Nucleus accumbens (tissue), 56 donors: ENCODE measurements at places on chromosomes 3 and 15.

- no peak for DNase-seq
These were observed 184.0 kb upstream of the SATB1 start for GRCh38 chr3:18609187-18609586.

DNA sequence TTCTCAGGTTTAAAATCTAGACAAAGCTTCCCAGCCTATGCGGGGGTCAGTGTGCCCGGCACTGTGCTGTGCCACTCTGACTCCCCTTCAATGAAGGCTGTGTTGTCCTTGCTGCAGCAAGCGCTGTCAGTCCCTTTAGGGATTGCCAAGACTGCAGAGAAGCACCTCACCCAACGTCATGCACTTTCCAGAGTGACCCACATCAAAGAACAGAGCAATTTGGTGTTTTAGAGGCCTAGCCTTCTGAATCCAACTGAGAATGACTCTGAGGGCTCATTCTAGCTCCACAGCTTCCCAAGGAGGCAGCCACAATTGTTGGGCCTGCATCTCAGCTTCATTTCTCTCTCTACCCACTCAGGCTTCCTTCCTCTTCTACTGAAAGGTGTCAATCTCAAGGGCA is 26.4 kb downstream of the SLC9A9 start:
- no peak for DNase-seq

- no peak for DNase-seq
These were observed 151.6 kb downstream of the SLCO3A1 start for GRCh38 chr15:92005154-92005553.

- no peak for DNase-seq
These were observed 156.6 kb downstream of the RPLP1 start for GRCh38 chr15:69609176-69609575.

- DNase-seq: no peak
These were observed 59.7 kb downstream of the RGMA start for GRCh38 chr15:93029214-93029835.

DNA sequence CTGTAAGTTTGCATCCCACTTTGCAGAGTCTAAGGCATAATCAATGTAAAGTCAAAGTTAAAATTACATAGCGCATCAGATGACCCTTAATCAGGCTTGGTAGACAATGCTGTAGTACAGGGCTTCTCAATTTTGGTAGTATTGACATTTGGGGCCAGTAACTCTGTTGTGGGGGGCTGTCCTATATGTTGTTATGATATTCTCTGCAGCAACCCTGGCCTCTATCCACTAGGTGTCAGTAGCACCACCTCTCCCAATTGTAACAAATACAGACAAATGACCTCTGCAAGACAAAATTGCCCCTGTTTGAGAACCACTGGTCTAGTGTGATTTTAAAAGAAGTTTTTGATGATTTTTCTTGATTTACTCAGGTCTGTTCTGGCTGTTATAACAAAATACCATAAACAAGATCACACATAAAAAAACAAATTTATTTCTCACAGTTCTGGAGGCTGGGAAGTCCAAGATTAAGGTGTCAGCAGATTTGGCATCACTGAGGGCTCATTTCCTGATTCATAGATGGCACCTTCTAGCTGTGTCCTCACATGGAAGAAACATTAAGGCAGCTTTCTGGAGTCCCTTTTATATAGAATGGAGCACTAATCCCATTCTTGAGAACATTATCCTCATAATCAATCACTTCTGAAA is 37.6 kb upstream of the SLC9A9 start:
- DNase-seq: no peak

DNA sequence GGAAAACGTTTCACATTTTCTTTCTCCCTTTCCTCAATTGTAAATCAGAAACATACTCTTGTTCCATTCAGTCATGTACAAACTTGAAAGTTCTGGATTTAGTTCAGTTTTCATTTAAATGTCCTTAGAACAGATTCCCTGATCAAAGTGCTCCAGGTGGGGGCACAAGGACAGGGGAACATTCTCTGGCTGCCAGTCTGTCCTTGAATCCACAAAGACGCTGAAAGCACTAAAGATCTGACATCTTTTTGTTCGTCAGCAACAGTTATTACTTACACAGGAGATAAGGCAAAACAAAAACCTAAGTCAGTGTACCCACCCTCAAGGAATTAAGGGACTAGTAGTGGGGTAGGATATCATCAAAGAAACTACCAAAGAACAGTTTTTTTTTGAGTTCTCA is 139.2 kb downstream of the GHSR start:
- DNase-seq: no peak

DNA sequence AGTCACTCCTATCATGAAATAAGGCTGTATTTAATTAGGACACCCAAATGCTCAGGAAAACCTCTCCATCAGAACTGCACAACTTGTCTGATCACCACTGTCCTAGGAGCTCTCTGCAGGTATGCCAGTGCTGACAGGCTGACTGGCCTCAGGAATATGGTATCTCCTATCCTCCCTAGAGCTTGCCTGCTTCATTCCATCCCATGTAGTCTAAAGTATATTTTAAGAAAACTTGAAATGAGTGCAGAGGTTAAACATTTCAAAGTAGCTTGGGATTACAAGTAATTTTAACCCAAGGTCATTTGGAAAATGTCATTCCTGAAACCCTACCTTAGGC is 23.7 kb downstream of the FILIP1L start:
- DNase-seq: no peak

GRCh38 chr3:187737006-187737367 is 8.3 kb downstream of the BCL6 start:
- DNase-seq: no peak
